ENCODE measurements at places on chromosomes 7 and 10.

DNA sequence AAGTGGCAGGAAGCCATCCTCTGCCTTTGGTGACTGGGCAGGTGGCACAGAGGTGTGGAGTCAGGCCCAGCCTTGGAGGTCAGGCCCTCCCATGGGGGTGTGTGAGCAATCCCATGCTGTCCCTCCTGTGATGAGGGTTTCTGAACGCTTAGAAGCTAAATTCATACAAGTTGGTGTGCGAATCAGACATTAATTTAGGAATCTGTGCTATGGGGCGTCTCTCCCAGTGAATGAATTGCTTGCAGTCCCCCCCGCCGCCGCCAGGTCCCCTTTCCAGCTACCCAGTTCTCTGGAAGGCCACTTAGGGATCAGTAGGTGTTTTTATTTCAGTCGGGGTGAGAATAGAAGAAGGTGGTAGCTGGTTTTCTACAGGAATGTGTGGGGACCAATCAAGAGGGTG is 37.5 kb downstream of the LRRC18 start:
- DNase-seq = peak; percentile 20

- DNase-seq = no peak
Observed at GRCh38 chr7:6306471-6306870, 34.0 kb upstream of the CYTH3 start.

GRCh38 chr7:89023877-89024276 is 228.3 kb upstream of the TEX47 start:
- DNase-seq = no peak

DNA sequence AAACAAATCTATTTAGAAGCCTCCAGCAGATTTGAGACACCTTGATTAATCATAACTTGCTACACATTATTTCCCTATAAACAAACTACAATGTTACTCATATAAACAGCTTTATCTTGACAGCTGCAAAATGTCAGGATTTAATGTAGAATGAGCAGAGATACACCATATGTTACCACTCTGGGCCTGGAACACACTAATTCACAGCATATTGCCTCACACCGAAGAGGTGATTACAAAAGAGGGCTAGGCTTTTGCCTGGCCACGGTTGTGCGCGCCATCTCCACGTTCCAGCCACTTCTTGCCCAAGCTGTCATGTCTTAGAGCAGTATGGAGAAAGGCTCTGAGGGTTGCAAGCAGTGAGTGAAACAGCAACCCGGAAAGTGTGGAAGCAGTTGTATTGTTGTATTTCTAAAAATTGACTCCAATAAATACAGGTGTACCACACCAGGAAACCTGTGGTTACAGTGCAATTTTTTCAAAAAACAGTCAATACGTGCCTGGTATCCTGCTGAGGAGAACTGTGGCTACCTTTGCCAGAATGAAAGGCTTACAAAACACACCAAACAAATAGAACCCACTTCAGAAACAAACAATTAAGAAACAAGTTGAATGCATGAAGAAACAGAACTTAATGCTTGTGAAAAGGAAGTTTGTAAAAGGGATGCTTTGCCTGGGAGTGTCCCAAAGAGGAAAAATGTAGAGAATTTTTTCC is 498.1 kb downstream of the PLXNA4 start:
- DNase-seq = no peak

- no peak for DNase-seq
Observed at GRCh38 chr10:99370993-99371392, 41.8 kb downstream of the CNNM1 start.

Measured in ecto neural progenitor cell (in vitro differentiated cells).